Mucosa of gallbladder (tissue), 1 donor: ENCODE measurements at places on chromosomes 2 and 18. TPM values are rescaled to one million over a fixed set of nuclear protein-coding genes. Genes with fewer than 3 reads are reported as not detected.

The C2orf80 gene
- not detected for total RNA-seq

The KCNG2 gene
- not detected for total RNA-seq

The PLEK gene
- 9.4 TPM for total RNA-seq

The REG3G gene
- total RNA-seq = 0.66 TPM

The FER1L5 gene
- total RNA-seq = 1.1 TPM

The MPPE1 gene
- total RNA-seq = 56.7 TPM

- peak; percentile 45 for DNase-seq
Measured at GRCh38 chr2:151238527-151239487, 22.9 kb downstream of the RBM43 start.

GRCh38 chr2:207475546-207475945 lies 54.2 kb upstream of the CREB1 start:
- DNase-seq = no peak

DNA sequence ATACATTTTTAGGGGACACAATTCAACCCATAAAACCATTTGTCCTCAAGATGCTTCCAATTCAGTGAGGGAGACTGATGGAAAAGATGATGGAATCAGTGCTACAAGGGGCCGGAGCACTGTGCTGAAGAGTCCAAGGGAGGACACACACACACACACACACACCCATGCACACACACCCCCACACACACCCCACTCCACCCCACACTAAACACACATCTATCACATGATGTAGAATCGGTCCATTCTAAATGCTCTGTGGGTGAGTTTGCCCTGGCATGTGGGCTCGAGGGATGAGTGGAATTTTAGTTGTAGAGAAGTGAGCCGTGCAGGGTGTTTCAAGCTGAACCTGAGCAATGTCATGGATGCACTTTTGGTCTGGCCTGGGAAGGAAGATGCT lies 41.1 kb downstream of the PRKCE start:
- no peak for DNase-seq

- DNase-seq = no peak
Measured at GRCh38 chr18:27277554-27277953, 92.4 kb upstream of the CHST9 start.

GRCh38 chr2:183243758-183244157 lies 119.5 kb downstream of the NUP35 start:
- DNase-seq = no peak

GRCh38 chr2:200364142-200364541 lies 57.6 kb downstream of the SPATS2L start:
- DNase-seq = no peak

- DNase-seq = no peak
Measured at GRCh38 chr2:1563084-1563857, 150.0 kb downstream of the TPO start.

DNA sequence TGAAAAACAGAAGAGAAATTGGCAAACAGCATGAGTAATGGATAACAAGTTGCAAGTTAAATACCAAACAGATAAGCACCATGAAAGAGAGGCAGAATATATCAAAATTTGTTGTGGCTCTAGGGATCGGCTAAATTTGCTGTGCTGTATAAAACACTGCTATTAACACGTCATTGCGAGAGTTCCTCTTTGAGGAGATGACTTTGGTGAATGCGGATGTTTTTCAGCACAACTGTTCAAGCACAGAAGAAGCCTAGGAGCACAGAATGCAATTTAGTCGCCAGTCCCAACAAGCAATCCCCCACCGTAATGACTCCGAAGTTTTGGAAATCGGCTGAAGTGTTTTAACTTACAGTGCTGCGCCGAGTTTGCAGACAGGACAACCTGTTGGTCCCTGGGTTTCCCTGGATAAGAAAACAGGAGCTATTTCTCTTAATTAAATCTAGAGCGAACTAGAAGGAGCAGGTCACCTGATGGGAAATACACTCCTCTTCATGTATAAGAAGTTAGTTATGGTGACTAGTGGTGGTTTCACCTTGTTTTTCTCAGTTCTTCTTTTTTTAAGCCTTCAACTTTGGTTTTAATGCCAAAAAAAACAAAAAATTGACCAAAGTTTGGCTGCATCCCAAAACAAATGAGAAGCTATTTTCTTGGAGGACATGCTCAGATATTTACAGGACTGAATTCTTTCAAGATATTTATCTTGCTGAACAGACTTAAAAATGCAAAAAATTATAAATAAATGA lies 454.1 kb upstream of the SALL3 start:
- no peak for DNase-seq

DNA sequence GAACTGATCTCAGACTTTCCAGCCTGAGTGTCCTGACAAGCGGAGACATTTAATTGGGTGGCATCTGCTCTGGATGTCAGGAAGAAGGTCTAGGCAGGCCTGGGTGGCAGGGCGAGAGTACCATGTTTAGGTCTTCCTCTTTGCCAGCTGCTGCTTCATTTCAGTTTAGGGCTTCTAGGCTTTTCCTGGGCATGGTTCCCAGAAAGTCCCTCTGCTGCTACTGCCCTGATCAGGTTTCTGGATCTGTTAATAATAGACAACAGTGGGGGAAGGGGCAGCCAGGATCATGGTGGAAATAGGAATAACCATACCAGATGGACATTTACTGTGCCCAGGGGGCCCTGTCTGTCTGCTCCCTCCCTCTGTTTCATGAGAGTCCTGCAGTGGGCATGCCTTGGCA lies 2.3 kb upstream of the PLCD4 start:
- DNase-seq = peak; percentile 20

DNA sequence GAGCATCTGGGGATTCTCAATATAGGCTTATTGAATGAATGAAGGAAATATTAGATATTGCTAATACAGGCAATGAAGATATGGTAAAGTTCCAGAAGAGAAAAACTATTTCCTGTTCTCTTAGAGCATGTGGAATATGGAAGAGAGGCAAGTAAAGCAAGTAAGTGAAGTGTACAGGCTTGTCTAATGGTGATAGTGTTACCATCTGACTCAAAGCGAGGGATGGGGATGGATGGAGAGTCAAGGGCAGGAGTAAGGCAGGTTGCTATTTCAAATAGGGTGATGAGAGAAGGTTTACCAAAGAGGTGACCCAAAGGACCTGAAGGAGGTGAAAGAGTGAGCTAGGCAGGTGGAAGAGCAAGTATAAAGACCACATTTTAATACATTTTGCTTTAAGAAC lies 55.2 kb upstream of the SLC38A11 start:
- no peak for DNase-seq

GRCh38 chr2:79275863-79276262 lies 116.3 kb upstream of the REG3A start:
- DNase-seq = no peak

- no peak for DNase-seq
Measured at GRCh38 chr2:175742367-175742766, 259.7 kb downstream of the LNPK start.

- DNase-seq = no peak
Measured at GRCh38 chr2:173822889-173823542, 142.2 kb downstream of the SP3 start.

GRCh38 chr2:72028351-72028995 lies 119.2 kb downstream of the CYP26B1 start:
- DNase-seq = peak; percentile 5

DNA sequence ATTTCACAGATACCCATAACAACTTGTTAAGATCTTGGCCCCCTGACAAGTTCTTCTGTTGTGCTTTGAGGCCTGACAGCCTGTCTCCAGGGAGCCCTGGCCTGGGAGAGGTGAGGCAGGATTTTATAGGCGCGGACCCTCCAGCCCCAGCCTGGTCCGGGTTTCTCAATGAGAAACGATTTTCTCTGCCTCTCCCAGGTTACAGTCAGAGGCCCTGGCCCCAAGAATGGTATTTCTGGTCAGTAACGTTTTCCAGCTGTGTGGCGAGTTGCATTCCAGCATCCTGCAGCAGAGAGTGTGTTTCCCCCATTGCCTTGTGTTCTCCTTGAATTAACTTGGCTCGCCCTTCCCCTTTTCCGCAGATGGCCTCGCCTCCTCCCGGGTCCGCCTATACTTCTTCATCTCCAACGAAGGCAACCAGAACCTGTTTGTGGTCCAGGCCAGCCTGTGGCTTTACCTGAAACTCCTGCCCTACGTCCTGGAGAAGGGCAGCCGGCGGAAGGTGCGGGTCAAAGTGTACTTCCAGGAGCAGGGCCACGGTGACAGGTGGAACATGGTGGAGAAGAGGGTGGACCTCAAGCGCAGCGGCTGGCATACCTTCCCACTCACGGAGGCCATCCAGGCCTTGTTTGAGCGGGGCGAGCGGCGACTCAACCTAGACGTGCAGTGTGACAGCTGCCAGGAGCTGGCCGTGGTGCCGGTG lies 3.0 kb downstream of the INHBB start:
- no peak for DNase-seq

DNA sequence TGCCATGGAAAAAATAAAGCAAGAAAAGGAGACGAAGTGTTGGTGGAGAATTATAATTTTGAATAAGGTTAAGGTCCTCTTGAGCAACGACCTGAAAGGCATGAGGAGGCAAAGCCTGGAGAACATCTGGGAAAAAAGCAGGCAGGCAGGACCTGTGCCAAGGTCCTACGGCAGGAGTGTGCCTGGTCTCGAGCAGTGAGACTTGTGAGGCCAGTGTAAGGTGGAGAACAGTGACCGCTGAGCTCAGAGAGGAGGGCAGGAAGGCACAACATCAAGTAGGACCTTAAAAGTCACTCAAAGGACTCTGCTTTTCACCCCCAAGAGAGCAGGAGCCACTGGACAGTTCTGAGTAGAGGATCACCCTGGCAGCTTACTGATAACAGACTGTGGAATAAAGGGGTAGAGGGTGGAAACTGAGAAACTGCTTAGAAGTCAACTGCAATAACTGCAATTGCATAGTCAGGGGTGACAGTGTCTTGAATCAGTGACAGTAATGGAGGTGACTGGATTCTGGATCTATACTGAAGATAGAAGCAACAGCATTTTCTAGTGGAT lies 3.5 kb downstream of the NOL10 start:
- DNase-seq = no peak

DNA sequence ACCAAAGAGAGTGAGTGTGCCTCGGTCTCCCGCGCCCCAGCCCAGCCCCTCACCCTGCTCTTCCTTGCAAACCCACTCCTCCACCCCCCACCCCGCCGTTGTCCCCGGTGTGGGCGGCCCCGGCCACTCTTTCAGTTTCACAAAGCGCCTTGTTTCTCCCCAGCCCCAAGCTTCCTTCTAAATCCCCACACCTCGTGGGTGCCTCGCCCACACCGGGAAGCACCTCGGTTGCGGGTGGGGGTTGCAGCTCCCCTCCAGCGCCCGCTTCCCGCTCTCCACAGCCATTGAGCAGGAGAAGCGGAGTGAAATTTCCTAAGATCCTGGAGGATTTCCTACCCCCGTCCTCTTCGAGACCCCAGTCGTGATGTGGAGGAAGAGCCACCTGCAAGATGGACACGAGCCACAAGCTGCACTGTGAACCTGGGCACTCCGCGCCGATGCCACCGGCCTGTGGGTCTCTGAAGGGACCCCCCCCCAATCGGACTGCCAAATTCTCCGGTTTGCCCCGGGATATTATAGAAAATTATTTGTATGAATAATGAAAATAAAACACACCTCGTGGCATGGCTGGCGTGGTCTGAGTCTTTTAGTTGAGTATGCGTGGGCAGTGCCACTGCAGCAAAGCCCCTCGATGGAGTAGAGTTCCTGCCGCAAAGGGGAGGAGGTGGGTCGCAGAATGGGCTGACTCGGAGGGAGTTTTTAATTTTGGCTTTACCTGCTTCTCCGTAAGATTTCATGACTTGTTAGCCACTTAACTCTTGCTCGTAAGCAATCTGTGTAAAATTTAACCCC lies 848 bp downstream of the TMSB10 start:
- DNase-seq = no peak
